ENCODE measurements at places on chromosomes 1 and 21. TPM values are rescaled to one million over a fixed set of nuclear protein-coding genes. Genes with fewer than 3 reads are reported as not detected.

CFHR5 gene
- total RNA-seq: not detected

DNA sequence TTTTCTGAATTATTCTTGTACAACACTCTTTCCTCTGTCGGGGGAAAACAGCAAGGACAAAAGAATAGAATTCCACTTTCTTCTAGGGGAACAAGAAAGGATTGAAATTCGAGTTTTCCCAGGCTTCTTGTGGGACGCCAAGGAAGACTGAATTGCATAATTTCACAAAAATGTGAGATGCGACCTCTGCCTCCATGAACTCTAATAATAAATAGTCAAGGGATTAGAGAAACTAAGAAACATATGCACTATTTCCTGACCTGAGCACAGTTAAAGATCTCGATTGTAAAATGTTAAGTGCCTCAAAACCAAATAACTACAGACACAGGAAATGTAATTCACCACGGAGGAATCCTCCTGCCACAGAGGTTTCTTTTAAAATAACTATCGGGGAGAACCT lies 117.3 kb upstream of the MARK1 start:
- DNase-seq: no peak

DNA sequence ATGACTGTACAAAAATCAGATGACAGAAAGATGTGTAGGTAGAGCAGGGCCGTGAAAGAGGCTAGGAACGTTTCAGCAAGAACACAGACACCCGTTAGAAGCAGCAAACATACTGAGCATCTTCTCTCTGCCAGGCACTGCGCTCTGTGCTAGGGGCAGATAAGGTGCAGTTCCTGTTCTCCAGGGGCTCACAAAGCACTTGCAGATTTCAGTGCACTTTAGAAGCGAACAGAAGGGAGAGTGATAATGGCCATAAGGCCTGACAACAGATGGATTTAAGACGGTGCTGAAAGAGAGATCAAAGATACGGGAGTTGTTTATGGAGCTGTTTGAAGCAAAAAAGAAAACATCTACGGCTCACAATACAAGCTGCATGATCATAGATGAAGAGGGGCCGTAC lies 200.3 kb upstream of the FOXD3 start:
- no peak for DNase-seq

- no peak for DNase-seq
Observed at GRCh38 chr1:93666613-93667384, 14.8 kb downstream of the BCAR3 start.

GRCh38 chr1:19754482-19754881 lies 45.2 kb downstream of the TMCO4 start:
- DNase-seq: no peak

- no peak for DNase-seq
Observed at GRCh38 chr1:214548988-214549387, 2.4 kb downstream of the PTPN14 start.

DNA sequence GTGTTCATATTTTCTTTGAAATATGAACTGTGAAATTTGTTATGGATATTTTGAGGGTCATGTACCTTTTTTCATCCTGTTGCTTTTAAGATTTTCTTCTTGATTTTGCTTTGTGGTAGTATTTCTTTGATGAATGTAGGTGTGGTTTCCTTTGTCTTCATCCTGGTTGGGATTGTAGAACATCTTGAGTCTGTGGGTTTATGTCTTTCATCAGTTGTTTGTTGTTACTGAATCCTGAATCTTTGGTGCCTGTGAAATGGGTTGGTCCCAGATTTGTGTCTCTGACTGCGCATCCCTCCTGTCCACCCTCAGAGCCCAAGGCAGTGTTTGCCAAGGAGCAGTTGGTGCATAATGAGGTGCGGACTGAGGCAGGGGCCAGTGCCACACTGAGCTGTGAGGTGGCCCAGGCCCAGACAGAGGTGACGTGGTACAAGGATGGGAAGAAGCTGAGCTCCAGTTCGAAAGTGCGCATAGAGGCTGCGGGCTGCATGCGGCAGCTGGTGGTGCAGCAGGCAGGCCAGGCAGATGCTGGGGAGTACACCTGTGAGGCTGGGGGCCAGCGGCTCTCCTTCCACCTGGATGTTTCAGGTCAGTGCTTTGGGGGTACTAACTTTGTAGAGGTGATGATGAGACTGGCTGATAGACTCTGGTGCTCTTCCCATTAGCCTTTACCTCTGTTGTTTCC lies 38.5 kb downstream of the OBSCN start:
- DNase-seq: no peak

DNA sequence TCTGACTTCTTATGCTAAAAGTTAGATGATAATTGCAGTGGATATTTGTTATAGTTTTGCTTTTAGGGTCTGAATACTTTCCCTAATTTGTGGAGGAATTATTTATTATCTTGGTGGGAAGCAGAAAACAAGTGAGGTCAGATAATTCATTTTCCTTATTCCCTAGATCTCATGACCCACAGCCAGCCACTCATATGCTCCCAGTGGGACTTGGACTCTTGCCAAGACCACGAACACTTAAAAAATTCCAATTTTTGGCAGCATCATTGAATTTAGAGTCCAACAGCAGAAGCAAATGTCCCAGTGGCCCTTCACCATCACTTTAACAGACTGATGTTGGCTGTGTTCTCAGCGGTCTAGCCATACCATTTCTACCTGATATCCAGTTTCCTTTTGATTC lies 204.2 kb downstream of the HMCN1 start:
- DNase-seq: no peak

GRCh38 chr1:178541379-178541778 lies 28.5 kb downstream of the TEX35 start:
- DNase-seq: no peak

GRCh38 chr1:179156026-179156425 lies 73.5 kb downstream of the ABL2 start:
- no peak for DNase-seq

DNA sequence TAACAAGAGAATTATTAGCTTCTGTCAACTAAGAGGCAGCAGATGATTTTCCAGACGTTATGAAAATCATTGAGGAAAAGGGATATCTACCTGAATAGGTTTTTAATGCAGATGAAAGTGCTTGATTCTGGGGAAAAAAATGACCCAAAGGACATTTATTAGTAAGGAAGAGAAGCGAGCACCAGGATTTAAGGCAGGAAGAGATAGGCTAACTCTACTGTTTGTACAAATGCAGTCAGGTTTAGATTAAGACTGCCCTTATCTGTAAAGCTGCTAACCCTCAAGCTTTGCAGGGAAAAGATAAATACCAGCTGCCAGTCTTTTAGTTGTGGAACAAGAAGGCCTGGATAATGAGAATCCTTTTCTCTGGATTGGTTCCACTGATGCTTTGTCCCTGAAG lies 33.0 kb upstream of the LRIG2 start:
- DNase-seq: no peak

DNA sequence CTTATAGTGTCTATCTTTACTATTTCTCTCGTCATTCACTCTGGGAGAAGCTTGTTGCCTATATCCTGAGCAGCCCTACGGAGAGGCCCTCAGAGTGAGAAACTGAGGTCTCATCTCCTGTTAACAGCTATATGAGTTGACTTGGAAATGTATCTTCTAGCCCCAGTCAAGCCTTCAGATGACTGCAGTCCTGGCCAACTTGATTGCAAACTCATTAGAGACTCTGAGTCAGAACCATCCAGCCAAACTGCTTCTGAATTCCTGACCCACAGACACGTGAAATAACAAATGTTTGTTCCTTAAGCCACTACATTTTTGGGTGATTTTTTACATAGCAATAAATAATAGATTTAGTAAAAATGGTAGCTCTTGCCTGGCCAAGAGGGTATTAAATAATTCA lies 3.9 kb upstream of the ZBED6 start:
- DNase-seq: no peak

- DNase-seq: no peak
Observed at GRCh38 chr21:33865176-33865575, 50.4 kb downstream of the ATP5PO start.
